ENCODE measurements at places on chromosomes 7 and 10.
A peak's percentile ranks its signal among the peaks of the same experiment; 100 is the strongest.

- DNase-seq = no peak
These were observed 7.8 kb upstream of the GDF2 start for GRCh38 chr10:47314416-47314970.

DNA sequence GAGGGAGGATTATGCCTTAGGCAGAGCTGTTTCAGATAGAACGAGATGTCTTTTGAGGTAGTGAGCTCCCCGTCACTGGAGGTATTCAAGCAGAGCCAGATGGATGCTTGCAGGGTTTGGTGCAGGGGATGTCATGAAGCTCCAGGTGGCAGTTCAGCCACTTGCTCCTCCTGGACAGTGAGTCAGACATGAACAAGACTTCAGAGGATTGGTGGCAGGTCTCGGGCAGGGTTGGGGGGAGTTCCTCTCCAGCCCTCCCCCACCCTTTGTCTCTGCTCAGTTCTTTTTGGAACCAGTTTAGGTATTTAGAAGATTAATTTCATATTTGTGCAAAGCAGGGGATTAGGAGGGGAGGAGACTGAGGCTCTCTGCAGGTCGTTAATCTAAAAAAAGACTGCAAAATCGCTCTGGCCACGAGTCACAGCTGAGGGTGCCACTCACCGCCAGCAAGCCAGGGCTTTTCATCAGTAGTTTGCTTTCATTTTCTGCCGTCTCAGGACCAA lies 21.5 kb upstream of the MYL10 start:
- no peak for DNase-seq

GRCh38 chr10:98800263-98800662 lies 353.5 kb upstream of the HPS1 start:
- no peak for DNase-seq

- DNase-seq = no peak
These were observed 8.9 kb upstream of the CUBN start for GRCh38 chr10:17138460-17139042.

GRCh38 chr10:107284187-107284586 lies 119.7 kb upstream of the SORCS1 start:
- no peak for DNase-seq

GRCh38 chr10:114526126-114526503 lies 121.8 kb upstream of the AFAP1L2 start:
- no peak for DNase-seq

DNA sequence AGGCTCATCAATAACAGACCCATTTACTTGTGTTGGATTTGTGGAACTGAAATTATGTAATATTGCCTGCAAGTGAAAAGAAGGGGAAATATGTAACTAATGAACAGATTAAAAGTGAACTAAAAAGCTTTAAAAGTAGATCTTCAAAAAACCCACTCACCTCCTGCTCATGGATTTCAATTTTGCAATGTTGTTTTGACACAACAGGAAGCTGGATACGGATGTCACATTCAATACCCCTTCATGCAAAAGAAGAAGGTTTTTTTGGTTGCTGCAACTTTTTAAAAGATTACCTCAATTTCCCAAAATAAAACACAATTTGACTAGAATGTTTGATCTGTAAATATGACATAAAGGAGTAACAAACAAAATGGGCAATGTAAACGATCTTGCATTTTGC lies 3.3 kb downstream of the MKI67 start:
- peak; percentile 57 for DNase-seq

DNA sequence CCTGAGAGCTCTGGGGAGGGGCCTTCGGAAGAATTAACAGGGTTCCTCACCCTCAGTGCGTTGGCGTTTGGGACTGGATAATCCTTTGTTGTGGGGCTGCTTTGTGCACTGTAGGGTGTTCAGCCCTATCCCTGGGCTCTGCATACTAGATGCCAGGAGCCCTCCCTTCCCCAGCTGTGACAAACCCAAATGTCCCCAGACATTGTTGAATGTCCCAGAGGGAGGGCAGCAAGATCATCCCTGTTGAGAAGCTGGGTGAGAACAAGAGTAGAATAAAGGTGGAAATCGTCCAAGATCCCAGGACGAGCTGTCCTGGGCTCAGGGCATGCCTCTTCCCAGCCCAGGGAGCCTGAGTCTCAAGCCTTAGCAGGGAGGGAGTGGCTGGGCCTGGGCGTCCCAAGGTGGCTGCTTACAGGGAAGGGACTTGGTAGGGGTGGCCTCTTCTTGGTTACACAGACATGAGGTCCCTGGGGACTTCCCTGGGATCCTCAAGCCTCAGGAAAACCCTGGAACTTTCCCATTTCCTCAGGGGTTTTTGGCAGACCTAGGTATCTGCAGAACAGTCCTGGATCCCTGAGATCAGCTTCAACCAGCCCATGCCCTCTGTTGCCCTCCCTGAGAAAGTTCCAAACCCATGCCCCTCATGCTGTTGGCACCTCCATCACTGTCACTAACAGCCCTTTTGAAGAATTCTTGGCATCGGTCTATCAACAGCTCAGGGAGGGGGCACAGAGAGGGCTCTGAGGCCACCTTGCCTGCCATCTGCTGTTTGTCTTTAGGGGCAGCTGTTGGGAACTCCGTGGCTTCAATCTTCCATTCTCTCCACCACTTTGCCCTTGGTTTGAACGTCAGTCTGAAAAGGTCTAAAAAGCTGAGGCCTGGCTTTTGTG lies 53.7 kb downstream of the GOLGA7B start:
- no peak for DNase-seq

GRCh38 chr7:42345478-42346299 lies 108.7 kb upstream of the GLI3 start:
- DNase-seq = no peak

DNA sequence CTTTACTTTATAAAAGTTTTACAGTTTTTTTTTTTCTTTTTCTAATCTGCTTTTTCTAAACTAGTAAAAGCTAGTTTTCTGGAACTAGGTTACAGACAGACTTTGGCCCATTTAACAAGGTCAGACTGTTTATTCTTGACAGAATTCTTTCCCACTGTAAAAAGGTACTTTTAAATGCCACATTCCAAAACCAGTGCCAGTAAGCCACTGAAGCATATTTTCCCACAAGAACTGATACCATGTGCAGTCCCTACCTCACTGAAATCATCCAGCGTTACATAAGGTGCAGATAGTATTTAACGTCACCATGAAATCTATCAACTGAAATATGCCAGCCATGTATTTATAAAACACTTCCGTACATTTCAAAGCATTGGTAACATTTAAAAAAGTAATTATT lies 121.6 kb downstream of the CDK6 start:
- DNase-seq = no peak

GRCh38 chr7:22853674-22854157 lies 31.1 kb upstream of the TOMM7 start:
- DNase-seq = no peak

GRCh38 chr7:129188892-129189660 lies 643 bp downstream of the SMO start:
- DNase-seq = peak; percentile 13

DNA sequence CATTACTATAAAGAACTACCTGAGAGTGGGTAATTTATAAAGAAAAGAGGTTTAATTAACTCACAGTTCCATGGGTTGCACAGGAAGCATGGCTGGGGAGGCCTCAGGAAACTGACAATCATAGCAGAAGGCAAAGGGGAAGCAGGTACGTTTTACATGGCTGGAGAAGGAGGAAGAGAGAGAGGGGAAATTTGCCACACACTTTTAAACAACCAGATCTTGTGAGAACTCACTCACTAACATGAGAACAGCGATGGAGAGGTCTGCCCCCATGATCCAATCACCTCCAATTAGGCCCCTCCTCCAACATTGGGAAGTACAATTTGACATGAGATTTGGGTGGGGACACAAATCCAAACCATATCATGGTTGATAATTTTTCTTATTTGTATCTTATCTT lies 51.8 kb upstream of the PPP1R9A start:
- DNase-seq = no peak

DNA sequence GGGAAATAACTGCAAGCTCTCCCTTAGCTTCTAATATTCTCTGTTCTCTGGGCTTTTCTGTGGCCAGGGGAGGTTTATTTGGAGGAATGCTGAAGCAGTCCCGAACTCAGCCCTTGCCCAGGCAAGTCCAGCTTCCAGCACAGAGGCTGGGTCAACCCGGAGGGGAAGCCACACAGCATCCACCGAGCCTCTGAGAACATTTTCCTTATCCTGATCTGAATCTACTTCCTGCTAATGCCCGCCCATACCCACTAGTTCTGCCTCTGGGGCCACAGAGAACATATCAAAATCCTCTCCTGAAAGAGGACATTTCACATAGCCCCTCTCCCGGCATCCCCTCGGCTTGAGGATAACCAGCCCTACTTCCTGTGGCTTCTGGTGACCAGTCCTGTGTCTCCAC lies 31.1 kb downstream of the SH3PXD2A start:
- DNase-seq = no peak

GRCh38 chr10:106942035-106942662 lies 222.4 kb downstream of the SORCS1 start:
- peak; percentile 13 for DNase-seq

GRCh38 chr10:98272656-98273055 lies 4.7 kb upstream of the LOXL4 start:
- DNase-seq = no peak

GRCh38 chr10:120041807-120042559 lies 149.5 kb downstream of the SEC23IP start:
- DNase-seq = no peak

- DNase-seq = no peak
These were observed 32.3 kb downstream of the RASGEF1A start for GRCh38 chr10:43234471-43235041.

DNA sequence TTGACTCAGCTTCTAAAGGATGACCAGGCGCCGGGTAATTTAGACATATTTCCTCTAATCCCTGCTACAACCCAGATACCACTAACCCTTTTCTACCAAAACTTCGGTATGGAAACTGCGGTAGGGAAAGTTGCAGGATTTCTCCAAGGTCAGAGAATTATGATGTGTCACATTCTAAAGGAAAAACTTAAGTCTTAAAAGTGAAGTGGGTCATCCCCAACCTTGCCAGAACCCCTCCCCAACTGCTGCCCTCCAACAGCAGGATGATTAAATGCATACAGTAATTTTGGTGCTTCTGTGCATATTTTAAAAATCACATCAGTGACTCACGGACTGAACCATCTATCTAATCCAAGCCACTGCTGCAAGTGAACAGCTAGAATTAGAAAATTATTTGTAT lies 52.7 kb downstream of the GRB10 start:
- DNase-seq = no peak

DNA sequence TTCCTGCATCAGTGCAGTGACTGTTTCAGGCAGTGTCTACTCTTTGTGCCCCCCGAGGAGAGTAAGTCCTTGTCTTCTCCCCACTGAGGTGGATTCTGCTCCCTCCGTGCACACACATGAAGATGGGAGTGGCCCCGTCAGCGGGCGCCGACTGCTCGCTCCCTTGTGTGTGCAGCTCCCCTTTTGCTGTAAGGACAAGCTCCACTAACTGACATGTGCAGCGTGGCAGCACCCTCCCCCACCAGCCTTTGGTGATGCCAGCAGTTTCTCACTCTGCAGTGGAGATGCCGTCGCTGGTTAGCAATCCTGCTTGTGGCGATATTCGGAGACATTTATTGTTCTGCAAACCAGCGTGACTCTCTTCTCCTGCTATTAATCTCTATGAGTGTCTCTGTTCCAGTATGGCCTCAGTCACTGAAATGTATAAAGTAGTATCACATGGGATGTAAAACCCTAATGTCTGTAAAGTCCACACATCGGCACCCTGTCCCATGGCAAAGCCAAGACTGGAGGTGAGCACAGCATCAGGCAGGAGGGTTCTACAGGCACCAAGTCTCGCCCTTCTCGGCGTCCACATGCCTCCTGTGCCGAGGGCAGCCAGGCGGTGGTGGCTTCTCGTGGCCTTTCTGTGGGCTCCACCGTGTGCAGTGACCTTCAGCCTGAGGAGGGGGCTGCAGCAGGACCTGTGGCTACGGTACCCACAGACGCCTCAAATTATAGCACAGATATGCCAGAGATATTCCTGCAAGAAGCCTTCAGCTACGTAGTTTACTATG lies 202.7 kb downstream of the EBF3 start:
- DNase-seq = no peak

- DNase-seq = no peak
These were observed 1.7 kb downstream of the IGF2BP3 start for GRCh38 chr7:23468526-23469149.

- no peak for DNase-seq
These were observed 53.8 kb upstream of the SLF2 start for GRCh38 chr10:100858747-100859483.

- DNase-seq = no peak
These were observed 82.1 kb downstream of the USP6NL start for GRCh38 chr10:11529276-11529903.

DNA sequence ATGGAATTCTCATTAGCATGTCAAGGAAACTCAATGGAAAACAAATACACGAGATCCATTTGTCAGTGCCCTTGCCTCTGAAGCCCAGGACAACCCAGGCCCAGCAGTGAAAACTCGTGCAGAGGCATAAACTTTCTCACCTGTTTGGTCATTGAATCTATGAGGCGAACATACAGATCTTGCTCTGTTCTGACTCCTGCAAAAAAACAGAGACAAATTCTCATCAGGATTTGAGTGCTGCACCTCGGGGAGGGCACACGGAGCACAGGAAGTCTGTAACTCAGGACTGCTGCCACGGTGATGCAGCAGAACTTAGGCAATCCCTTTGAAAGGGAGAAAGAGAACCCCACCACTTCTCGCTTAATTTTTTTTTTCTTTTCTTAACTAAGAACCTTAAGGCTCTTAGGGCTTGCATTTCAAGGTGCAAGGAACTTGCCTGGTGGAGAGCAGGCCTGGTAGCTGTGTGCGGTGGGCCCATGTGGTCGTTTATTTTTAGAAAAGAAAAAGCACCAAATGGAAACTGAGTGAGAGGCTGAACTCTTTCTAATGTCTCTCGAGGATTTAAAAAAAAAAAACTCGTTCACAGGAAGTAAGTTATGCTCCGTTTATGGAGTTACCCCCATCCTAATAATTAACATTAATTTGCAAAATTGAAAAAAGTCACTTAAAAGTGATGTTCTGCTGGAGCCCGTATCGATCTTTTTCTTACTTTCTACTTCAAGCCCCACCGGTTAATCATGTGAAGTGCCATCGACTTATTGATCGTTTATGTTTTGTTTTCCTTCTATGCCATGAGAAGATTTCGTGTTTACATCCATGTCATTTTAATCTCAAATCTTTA lies 1.8 kb downstream of the EBF3 start:
- no peak for DNase-seq

DNA sequence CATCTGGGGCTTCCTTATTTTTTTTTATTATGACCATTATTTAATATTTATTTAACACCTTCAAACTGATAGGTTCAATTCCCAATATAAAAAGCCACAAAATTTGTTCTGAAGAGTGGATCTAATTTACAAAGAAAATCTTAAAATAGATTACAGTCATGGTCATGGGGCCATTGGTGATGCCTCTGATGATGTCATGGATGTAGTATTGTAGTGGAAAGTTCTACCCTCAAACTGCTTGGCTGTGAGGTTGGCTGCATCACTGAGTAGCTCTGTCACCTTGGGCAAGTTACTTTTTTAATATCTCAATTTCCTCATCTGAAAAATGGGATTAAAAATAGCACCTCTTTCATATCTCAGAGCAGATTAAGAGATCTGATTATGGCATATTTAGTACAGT lies 128.5 kb downstream of the DKK1 start:
- no peak for DNase-seq

- DNase-seq = no peak
These were observed 9.4 kb downstream of the STK17A start for GRCh38 chr7:43592326-43592725.

GRCh38 chr7:70680743-70681468 lies 451.0 kb upstream of the GALNT17 start:
- DNase-seq = no peak

Measured in inflammatory macrophage treated with lipopolysaccharide for 1 hour (primary cell).